Smooth muscle cell of the brain vasculature (primary cell): ENCODE measurements at places on chromosomes 5 and 9.

DNA sequence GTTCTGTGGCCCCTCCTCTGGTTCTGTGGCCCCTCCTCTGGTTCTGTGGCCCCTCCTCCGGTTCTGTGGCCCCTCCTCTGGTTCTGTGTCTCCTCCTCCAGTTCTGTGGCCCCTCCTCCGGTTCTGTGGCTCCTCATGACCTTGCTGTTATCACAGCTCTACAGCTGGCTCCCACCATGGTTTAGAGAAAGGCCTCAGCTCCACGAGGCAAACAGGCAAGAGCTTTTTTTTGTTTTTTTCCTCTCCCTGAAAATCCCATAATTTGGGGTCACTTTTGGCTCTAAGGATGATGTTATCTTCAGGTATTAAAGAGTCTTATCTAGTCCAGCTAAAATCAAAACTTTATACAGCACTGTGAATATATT lies 31.8 kb downstream of the C5orf15 start:
- DNase-seq: no peak

DNA sequence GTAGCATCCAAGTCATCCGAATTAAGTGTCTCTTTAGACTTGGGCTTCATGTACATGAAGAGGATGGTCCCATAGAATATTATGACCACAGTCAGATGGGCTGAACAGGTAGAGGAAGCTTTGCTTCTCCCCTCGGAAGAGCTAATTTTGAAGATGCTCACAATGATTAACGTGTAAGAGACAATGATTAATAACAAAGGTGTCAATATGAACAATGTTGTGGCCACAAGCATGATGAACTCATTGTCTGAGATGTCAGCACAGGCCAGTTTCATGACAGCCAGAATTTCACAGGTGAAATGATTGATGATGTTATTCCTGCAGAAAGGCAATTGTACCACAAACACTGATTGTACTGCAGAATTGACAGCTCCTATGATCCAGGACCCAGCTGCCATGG lies 626 bp downstream of the OR13C2 start:
- DNase-seq: no peak

- DNase-seq: no peak
Measured at GRCh38 chr5:1666812-1667588, 132.6 kb downstream of the MRPL36 start.

DNA sequence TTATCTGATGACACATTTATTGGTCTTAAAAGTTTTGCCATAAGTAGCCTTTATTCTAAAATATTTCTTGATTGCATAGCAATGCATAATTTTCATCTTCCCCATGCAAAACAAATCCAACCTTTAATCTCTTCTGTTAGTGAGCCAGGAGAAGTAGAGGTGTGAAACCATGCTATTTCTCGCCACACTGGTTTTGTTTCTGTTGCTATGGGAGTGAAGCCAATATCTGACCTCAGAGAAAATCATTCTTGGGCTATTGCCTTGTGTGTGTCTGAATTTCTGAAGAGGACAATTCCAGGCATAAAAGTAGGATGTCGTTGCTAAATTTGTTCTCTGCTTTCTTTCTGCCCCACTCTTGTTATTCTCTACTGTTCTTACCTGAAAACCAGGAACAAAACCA lies 183.6 kb downstream of the PTTG1 start:
- no peak for DNase-seq

DNA sequence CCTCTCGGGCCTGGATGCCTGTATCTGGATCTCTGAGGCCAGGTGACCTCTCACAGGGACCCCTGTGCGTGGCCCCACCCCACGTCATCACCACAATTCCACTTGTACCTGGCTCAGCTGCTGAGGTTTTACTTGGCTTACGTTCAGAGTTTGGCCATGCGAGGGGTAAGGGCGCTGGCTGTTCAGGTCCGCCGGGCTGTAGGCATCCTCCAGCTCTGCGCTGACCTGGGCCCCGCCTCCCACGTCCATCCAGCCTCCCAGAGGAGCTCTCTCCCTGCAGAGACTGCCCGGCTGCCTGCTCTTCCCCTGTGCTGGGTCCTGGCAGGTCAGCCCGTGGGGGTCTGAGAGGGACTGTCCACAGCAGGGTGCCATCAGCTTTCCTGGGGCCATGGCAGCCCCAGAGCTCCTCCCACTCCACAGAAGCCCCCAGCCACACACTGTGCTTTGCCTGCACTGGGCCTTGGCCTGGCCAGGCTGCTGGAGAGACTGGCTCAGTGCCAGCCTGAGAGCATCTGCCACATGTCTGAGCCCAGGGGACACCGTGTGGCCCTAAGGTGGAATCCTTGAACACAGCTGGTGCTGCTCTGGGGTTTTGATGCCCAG lies 43.6 kb downstream of the SLC6A3 start:
- DNase-seq: no peak

- DNase-seq: no peak
Measured at GRCh38 chr5:57717555-57717954, 234.9 kb upstream of the ACTBL2 start.

DNA sequence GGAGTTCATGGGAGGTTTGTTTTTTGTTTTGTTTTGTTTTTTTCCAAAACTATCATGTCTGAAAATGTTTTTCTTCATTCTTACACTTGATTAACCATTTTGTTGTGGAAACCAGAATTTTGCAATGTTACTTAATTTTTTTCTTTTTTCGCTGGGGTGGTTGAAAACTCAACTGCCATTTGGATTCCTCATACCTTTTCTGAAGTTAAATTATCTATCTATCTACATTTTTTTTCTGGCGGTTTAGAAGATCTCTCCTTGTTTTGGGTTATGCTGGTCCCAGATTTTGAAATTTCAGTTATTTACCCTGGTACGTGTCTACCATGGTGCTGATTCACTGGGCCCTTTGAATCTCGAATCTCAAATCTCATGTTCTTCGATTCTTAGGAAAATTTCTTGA lies 316.2 kb upstream of the SMARCA2 start:
- DNase-seq: no peak

DNA sequence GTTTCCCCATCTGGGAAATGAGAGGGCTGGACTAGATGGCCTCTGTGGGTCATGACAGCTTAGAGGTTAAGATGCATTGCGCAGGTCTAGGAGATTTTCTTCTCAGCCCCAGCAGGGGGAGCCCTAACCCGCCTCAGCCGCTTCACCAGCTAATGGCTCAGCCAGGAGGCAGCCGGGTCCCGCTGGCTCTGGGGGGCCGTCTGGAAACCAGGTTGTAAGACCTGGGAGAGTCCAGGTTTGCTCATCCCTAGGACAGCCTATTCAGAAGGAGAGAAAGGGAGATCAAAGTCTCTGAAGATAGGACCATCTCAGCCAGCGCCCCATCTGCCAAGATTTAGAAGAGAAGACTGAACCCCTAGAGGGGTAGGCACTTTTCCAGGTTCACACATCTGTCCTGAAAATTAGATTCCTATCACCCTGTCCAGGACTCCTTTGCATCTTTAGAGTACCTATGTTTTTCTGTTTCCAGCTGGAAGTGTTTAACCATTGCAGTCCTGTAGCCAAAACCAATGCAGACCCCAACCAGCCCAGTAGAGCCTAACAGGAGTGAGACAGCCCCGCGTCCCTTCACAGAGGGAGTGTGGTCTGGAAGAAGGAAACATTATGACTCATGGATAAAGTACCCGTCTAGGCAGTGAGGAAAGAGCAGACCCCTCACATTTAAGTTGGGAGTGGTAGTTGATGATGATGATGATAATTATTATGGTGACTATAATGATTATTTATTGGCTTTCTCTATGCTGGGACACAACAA lies 27.5 kb downstream of the SPARC start:
- DNase-seq: peak; percentile 53

DNA sequence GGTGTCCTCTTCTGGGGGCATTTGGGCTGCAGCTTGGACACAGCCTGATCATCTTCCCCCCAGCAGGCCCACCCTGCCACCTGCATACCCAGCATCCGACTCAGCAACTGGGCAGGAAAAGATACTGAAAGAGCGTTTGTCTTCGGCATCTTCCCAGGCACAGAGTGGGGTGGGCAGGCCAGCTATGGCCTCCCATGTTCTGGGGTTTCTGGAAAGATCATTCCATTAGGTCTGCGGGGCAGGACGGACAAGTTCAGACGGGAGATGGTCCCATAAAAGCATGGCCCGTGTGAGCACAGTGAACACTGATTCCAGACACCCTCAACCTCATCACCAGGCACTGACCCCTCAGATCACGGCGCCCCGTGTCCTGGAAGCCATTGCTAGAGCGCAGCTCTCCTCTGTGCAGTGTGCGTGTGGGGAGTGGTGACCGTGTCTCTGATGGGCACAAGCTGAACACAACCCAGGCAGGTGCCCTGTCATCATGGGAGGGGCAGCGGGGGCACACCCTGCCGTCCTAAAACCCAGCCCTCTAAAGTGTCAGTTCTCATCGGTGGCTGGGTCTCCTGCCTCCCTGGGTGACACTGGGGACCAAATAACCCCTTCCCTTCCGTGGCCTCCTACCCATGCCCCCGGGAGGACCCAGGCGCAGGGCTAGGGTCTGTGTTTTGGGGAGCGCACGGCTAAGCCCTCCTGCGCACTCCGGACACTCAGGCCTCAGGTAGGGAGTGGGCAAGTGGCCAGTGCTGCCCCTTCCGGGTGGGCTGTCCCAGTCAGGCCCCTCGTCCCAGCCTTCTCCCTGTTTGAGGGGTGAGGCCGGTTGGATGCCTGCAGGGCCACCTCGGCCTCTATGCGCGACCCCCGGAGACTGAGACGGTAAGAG lies 13.2 kb upstream of the TMEM250 start:
- no peak for DNase-seq

- DNase-seq: no peak
Measured at GRCh38 chr5:53994148-53994547, 316.2 kb downstream of the ARL15 start.

DNA sequence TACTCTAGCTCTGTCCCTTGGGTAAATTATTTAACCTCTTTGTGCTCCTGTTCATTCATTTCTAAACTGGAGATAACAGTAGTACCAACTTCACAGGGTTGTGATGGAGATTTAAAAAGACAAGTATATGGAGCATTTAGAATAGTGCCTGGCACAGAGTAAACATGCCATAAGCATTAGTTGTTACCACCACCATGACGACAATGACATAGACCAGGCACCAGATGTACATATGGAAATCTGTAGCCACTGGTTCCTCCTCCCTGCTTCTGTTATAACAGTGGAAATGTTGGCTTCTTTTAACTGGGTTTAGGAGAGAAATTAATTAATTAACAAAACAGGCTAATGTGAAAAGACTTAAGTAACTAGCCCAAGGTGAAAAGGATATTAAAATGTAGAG lies 217.5 kb downstream of the DENND1A start:
- no peak for DNase-seq
